ENCODE measurements at places on chromosomes 3 and 15.

DNA sequence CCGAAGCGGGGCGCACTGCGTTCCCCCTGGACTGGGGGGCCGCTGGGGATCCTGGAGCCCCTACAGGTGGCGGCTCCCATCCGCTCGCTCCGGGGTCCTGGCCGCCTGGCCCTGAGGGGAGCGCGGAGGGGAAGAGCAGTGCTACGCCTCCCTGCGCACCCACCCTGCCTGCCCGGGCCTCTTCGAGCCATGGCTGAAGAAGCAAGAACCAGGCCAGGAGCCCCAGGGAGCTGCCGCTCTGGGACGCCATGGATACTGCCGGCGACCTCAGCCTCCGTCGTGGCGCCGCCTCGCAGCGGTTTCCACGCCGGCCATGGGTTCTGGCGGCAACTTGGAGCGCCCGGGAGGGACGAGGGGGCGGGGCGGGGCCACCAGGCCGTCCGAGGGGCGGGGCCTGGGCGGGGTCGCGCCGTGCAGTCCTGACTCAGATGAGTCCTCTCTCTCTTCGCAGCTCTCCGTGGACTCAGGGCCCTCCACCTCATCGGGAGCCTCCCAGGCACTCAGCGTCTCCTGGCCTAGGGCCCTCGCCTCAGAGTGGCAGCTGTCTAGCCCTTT is 50.9 kb downstream of the MYL3 start:
- peak; percentile 75 for DNase-seq

- peak; percentile 78 for DNase-seq
These were observed 101.9 kb downstream of the KLHL25 start for GRCh38 chr15:85692873-85693272.

DNA sequence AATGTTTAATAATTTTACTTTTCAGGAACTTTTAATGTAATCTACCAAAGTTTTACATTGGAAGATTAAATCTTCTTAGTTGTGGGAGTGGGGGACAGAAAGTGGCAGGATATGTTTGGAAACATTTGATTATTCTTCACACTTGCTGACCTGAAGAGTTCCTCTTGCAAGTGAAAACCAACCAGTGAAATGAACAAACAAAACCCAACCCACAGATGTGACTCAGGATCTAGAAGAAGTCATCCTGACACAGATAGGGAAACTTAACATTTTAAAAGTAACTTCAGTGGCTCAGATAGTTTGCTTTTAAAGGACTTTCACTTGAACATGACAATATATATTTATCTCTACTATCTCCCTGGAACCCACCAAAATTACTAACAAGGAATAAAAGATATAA is 55.4 kb downstream of the ASTE1 start:
- DNase-seq, result no peak

DNA sequence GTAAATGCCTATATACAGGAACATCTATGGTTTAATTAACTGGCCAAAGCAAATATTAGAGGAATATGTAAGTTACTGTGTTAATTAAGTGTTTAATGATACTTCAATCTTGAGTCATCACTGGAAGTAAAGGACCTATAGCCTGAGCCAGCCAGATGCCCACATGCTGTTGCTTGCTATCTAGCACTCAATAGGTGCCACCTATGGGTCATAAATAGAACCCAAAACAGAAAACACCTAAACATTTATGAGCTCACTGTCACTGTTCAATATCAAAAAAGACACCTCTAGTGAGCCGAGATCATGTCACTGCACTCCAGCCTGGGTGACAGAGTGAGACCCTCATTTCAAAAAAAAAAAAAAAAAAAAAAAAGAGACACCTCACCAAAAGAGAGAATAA is 48.4 kb upstream of the IP6K2 start:
- DNase-seq, result peak; percentile 12

- no peak for DNase-seq
These were observed 388.5 kb downstream of the VPS13C start for GRCh38 chr15:61671736-61672135.

GRCh38 chr3:31448882-31449243 is 83.9 kb upstream of the STT3B start:
- no peak for DNase-seq

- no peak for DNase-seq
These were observed 110.6 kb downstream of the THSD4 start for GRCh38 chr15:71225851-71226250.

DNA sequence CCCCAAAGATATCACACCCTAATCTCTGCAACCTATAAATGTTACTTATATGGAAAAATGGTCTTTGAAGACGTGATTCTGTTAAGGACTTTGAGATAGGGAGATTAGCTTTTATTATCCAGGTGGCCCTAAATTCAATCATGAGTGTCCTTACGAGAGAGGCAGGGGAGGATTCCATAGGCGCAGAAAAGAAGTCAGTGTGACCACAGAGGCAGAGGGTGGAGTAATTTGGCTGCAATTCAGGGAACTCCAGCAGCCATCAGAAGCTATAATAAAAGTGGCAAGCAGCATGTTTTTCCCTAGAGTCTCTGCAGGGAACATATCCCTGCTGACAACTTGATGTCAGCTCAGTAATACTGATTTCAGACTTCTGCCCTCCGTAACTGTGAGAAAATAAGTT is 315.2 kb upstream of the ROBO2 start:
- DNase-seq, result no peak

GRCh38 chr3:138717348-138717747 is 108.8 kb downstream of the FAIM start:
- DNase-seq, result no peak

DNA sequence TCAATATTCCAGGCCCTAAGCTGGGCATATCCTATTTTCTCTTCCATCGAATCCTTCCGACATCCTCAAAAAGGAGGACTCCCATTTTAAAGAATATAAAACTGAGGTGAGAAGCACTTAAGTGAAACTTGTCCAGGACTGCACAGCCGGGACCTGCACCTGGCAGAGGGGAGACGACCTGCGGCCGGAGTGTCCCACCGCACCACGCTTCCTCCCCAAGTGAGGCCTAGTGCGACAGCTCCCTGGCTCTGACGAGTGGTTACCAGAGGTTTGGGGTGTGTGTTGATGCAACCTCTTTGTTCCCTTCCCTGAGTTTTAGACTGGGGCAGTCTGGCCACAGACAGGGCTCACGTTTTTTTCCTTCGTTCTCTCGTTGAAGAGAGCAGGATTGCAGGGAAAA is 24.9 kb upstream of the ATP2B2 start:
- no peak for DNase-seq

DNA sequence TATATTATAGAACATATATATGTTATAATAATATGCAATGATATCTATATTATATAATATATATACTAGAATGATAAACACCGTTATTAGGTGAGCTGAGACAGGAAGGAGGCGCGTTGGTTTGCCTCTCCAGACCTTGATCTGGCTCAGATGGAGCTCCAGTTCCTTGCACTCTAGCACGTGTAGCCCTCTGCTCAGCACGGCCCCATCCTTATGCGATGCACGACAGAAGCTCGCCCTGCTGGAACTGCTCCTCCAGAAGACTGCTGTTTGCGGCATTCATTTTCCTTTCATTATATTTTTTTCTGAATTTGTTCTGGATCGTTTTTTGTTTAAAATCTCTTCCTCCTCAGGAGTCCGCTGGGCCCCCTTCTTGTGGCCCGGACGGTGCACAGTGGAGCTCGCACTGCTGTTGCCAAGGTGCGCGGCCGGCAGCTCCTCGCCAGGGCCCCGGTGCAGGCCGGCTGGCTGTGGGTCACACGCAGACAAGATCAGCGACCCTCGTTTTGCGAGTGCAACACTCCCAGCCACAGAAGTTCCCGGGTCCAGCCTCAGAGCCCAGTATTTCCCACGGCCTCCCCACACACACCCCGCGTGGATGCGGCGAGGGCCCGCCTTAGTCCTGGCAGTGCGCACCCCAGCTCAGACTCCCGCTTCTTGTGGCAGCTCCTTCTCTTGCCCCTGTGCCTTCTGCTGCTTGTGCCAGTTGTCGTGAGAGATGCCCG is 112.2 kb downstream of the CHL1 start:
- no peak for DNase-seq

GRCh38 chr3:58560771-58561311 is 16.4 kb downstream of the FAM107A start:
- no peak for DNase-seq

DNA sequence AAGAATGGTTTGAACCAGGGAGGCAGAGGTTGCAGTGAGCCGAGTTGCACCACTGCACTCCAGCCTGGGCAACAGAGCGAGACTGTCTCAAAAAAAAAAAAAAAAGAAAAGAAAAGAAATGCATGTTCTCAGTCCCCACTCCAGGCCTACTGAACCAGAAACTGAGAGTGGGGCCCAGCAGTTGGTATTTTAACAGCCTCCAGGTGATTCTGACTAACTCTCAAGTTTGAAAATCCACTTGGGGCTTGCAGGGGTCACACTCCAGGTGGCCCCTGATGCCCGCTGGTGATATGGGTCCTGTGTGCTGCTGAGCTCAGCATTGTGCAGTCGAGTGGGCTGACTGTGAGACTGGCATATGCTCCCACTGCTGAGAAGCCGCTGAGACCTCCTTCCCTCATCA is 133.7 kb upstream of the C2CD4B start:
- DNase-seq, result no peak

DNA sequence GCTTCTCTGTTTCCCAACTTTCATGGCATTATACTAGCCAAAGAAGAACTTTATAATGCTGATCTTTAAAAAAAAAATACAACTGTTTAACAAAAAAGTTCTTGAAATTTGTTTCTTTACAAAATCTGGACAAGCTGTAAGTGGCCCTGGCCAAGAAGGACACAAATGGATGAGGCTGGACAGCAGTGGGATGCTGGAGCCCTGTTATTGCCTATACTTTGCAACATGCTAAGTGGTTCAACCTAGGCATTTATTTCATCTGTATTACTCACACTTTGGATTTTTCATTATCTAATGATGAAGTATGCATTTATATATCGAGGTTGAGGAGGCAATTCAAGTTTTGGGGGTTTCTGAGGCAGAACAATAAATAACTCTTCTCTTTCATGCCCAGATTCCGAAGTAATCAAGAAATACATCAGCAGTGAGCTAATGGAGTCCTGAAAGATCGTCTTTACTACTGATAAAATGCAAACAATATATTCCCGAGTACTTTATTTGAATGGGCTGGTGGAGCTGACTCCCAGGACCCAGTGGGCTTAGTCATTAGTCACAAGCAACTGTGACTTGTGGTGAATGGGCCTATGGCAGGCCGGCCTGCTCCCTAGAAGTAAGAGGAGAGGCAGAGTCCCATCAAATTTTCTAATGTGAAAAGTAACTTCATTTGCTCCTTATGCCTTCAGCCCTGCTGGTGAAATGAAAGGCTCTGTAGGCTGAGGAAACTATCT is 177.3 kb upstream of the DPH6 start:
- no peak for DNase-seq

- no peak for DNase-seq
These were observed 175.2 kb downstream of the MEGF11 start for GRCh38 chr15:66078196-66078928.
